AG04449 (cell line): ENCODE measurements at places on chromosomes 16 and 17.

DNA sequence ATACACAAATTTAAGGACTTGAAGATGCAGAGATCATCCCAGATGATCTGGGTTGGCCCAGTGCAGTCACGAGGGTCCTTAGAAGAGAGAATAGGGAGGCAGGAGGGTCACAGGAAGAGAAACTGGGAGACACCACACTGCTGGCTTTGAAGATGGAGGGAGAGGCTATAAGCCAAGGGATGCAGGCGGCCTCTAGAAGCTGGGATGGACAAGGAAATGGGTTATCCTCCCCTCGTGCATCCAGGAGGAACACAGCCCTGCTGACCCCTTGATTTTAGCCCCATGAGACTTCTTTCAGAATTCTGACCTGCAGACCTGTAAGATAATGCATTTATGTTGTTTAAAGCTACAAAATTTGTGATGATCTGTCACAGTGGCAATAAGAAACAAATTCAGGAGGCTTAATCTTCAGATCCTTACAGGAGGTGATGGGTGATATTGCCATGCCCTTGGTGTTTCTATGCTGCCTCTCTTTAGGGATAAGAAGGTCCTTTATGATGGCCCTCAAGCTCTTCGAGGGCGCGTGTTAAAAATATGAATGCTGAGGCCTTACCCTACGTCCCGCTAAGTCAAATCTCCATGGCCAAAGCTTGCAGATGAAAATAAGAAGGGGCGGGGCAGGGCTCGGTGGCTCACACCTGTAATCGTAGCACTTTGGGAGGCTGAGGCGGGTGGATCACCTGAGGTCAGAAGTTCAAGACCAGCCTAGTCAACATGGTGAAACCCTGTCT, 1.5 kb upstream of the PRM2 start:
- no peak for DNase-seq

DNA sequence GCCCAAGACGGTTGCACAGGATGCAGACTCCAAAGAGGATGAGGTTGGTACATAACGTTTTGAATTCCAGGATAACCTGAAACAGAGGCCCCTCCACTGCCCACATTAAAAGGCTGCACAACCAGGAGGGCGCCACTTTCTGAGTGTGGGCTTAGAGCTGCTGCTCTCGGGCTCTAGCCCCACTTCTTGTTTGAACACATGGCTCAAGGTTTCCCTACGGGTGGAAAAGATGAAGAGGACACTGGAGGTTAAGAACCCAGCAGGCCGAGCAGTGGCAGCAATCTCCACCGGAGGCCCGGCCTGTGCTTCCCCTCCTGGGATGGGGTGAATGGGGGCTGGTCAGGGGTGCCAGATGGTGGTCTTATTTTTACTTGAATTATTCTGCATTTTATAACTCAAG, 8.0 kb upstream of the TRAP1 start:
- DNase-seq, result no peak

- DNase-seq, result no peak
Observed at GRCh38 chr17:38908676-38909181, 16.7 kb upstream of the LASP1NB start.

GRCh38 chr16:67873435-67874370, 851 bp downstream of the EDC4 start:
- DNase-seq, result no peak

DNA sequence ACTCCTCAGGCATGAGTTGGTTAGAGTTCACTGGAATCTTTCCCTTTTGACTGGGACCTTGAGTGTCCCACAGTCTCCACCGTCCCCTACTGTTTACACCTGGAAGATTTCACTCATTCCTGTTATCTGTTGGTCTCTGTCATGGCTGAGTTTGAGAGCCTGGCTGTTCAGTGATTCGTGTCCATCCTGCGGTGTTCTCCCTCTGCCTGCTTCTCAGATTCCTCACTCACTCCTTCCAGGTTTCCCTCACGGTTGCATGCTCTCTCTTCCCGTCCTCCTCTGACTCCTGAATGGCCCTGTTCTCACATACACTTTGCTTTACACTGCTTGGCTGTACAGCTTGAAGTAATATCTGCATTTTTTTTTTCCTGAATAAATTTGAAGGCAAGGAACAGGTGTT, 24.5 kb downstream of the OR1D5 start:
- DNase-seq, result no peak

- no peak for DNase-seq
Observed at GRCh38 chr17:19979917-19980770, 2.5 kb upstream of the AKAP10 start.

DNA sequence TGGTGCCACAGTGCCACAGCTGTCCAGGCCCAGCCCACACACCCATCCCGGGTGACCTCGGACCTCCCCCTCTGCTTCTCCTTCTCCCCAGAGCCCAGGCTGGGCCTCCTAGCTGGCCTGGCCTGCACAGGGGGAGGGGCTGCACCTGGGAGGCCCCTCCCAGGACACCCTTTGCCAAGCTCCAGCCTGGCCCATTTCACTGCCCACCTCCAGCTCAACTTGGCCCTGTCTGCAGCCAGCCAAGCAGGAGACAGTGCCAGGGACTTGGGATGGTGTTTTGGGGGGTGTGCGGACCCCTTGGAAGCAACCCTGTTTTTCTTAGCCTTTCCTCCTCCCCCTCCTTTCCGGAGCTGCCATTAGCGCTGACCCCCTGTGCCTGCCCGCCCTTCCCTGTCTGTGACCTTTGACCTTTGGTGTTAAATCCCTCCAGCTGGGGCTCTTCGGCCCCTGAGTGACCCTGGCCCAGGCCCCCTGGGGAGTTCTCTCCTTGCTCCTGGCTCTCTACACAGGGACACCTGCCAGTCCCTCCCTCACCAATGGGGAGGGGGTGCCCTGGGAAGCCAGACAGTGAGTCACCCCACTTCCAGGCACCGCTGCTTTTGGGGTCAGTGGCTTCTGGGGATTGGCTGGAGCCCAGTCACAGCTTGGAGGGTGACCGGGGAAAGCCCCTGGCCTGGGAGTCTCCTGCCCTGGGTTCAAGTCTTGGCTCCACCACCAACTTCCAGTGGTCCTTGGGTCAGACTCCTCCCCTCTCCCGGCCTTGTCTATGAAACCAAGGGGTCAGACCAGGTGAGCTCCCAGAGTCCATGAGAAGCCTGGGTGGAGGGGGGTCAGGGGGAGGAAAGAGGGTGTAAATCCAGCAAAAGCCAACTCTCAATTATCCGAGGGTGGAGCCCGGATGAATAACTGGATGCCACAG, 1.9 kb downstream of the GLIS2 start:
- no peak for DNase-seq

GRCh38 chr17:57949649-57950048, 5.6 kb downstream of the CUEDC1 start:
- no peak for DNase-seq

DNA sequence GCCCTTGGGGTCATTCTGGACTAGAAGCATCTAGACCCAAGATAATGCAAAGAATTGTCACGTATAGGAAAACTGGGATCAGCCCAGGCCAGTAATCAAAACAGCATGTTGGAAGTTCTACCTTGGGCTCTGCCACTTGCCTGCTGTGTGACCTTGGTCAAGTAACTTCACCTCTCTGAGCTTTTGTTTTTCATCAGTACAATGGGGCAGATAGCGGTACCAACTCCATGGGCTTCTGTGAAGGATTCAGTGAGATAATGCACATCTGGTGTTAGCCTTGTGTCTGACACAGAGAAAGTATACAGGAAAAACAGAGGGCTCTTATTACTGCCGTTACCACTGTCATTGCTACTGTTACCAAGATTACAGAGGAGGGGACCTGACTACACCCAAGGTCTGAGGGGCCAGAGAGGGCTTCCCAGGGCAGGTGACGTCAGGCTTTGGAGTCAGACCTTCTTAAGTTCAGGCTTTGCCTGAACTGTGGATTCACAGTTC, 24.6 kb downstream of the CMIP start:
- DNase-seq, result no peak

DNA sequence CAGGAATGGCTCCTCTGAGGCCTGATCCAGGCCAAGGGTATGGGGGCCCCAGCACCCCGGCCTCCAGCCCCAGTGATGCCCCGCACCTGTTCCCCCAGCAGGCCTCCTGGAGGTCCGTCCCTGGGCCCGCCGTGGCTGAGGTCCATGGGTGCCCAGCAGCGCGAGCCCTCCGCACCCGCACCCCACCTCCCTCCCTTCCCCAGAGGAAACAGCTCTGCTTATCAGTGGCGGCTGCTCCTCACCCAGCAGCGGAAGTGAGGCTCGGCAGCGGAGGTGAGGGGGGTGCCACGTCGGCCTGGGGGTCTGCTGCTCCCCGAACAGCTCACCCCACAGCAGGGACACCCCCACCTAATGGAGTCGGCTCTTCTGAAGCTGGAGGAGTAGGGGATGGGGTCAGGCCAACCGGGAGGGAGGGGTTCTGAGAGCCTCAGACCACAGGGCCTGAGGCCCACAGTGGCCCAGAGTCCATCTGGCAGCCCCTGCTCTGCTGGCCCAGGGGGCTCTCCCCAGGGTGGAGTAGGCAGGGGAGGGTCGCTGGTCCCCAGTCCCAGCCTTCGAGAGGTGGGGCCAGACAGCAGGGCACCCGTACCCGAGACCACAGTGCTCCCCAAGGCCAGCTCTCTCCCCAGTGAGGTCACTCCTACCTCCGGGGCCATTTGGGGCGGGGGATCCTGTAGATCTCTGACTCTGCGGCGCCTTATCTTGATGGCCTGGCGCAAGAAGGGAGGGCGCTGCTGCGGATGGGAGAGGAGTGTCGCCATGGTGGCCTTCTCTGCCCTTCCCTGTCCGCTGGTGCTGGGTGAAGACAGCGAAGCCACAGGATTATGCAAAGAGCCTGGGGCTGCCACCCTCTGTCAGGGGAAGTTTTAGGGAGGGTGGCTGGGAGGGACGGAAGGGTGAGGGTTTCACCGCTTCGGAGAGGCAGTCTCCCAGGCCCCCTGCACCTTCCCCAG, at the start of gene UNC13D:
UNC13D (minus strand) TSS at position 828 of the 953 bp plus-strand sequence; CDS start at position 761, 67 bp downstream.
- DNase-seq, result no peak

GRCh38 chr16:79449067-79449769, 151.3 kb downstream of the MAF start:
- no peak for DNase-seq

DNA sequence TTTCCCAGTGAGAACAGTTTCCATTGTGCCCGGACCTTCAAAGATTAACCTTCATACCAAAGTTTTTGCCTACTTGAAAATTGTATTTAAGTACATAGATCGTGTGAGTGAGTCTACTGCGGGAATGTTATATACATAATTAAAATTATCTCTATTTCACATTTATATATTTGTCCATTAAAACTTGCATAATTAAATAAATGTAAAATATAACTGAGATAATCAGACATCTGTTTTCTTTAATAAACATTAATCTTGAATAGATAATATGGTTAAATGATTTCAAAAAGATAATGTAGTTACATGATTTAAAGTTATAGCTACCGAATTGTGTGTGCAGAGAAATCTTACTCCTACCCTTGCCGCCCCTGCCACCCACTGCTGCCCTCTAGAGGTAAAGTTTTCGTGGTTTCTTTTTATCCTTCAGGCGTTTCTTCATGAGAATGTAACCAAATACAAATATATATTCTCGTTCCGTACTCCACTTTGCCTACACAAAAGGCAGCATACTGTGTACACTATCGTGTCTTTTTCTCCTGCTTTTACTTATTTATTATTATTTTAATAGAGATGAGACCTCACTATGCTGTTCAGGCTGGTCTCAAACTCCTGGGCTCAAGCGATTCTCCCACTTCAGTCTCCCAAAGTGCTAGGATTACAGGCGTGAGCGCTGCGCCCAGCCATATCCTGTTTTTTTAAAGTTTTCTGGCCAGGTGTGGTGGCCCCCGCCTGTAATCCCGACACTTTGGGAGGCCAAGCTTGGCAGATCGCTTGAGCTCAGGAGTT, 35.6 kb downstream of the RPA1 start:
- DNase-seq, result no peak

- no peak for DNase-seq
Observed at GRCh38 chr17:44792276-44792675, 33.5 kb downstream of the ADAM11 start.

DNA sequence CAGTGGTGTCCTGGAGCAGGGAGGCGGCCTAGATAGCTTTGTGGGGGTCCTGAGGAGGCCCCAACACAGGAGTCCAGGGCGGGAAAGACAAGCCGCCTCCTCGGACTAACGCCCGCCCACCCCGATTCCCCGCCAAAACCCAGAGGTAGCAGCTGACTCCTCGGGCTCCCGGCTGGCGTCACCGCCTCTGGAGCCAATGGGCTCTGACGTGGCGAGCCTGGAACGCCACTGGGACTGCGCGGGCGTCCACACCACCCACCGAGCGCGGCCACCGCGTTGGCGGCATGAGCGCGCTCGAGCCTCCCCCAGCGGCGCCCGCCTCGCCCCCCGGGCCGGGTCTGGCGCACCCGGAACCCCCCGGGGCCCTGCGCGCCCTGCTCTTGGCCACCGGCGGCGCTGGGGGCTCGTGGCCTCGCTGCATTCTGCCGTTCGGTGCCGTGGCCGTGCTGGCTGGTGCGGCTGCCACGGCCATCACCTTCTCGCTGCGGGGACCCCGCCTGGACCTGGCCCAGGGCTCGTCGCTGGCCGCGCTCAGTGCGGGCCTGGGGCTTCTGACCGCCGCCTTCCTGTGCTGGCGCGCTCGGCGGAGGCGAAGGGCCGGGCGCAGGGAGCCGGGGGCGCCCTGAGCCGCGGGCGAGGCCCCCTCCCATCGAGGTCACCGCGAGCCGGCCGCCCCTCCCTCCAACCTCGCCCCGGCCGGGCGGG, 3.4 kb upstream of the NTN3 start:
- no peak for DNase-seq

GRCh38 chr17:47855737-47856136, 4.8 kb upstream of the SP6 start:
- DNase-seq, result no peak
